Breast epithelium (tissue), 4 donors: ENCODE measurements at places on chromosomes 2 and 18. TPM values are rescaled to one million over a fixed set of nuclear protein-coding genes. Genes with fewer than 3 reads are reported as not detected.

FAM210A gene
- 10.5 TPM for total RNA-seq

MC2R gene
- total RNA-seq: not detected

GRCh38 chr2:160269803-160270570 lies 69.9 kb upstream of the ITGB6 start:
- H3K27ac ChIP-seq: peak overlapping the region; percentile 97
- no peaks in the 10 kb centered on the region for H3K27me3 ChIP-seq
- no peaks in the 10 kb centered on the region for H3K36me3 ChIP-seq
- peak overlapping the region; percentile 57 for H3K4me3 ChIP-seq

- no peak for DNase-seq
- H3K4me3 ChIP-seq: peak overlapping the region; percentile 100
- no peaks in the 10 kb centered on the region for H3K36me3 ChIP-seq
- H3K27me3 ChIP-seq: no peaks in the 10 kb centered on the region
Observed at GRCh38 chr2:27407798-27408491, 1.4 kb downstream of the PPM1G start.

DNA sequence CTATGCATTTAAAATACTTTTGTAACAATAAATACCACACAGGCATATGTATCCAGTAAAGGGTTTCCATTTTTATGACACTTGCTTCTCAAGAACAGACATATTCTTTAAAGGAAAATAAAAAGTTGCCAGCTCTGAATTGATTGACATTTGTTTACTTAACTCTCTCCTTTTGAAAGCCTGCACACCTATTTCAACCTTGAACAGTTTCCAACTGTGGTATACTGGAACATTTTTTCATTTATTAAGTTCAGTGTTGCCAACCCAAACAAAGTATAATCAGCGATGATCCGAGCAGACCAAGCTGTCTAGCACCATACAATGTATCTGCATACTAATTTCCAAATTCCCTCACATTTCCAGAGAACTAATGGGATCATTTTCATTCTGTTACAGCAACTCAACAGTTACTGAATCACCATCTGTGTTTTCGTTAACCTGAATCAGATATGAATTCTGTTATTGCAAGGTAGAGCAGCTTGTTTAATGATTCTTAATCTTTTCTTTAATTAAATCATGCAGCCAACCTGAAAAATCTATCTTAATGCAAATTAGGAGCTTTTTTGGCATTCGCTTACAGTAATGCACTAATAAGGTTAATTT lies 725.5 kb upstream of the ZEB2 start:
- no peak overlapping the region for H3K27ac ChIP-seq
- no peaks in the 10 kb centered on the region for H3K27me3 ChIP-seq
- no peaks in the 10 kb centered on the region for H3K36me3 ChIP-seq
- no peak overlapping the region for H3K4me3 ChIP-seq
- no peaks in the 10 kb centered on the region for H3K4me1 ChIP-seq

DNA sequence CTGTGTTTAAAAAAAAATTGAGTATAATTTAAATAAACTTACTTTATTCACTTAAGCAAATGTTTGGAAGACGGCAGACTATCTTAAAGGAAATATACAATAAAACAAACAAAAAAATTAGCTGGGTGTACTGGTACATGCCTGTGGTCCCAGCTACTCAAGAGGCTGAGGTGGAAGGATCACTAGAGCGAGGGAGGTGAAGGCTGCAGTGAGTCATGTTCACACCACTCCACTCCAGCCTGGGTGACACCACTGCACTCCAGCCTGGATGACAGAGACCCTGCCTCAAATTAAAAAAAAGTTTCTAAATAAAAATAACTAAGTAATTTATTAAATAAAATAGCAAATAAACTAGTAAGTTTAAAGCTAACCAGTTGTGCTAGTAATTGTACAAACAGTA lies 7.5 kb downstream of the PUM2 start:
- no peaks in the 10 kb centered on the region for H3K27me3 ChIP-seq
- H3K4me1 ChIP-seq: no peaks in the 10 kb centered on the region
- H3K27ac ChIP-seq: no peak overlapping the region
- no peak for DNase-seq

DNA sequence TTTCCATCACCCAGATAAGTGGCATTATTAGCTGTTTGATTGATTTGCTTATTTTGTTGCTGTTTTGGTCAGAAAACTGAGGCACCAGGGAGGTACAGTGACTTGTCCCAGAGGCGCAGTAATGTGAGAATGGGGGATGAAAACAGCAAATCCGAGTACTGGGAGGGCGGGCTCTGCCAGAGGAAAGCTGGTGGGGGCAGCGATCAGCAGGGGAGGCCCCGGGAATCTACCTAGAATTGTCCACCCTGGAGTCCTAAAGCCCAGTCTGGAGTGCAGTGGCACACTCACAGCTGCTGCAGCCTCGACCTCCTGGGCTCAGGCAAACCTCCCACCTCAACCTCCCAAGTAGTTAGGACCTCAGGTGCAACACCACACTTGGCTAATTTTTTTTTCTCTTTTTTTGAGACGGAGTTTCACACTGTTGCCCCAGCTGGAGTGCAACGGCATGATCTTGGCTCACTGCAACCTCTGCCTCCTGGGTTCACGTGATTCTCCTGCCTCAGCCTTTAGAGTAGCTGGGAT lies 17.0 kb upstream of the PTMA start:
- no peaks in the 10 kb centered on the region for H3K36me3 ChIP-seq
- H3K27ac ChIP-seq: no peak overlapping the region
- DNase-seq: no peak
- no peak overlapping the region for H3K4me3 ChIP-seq
- H3K4me1 ChIP-seq: no peaks in the 10 kb centered on the region

DNA sequence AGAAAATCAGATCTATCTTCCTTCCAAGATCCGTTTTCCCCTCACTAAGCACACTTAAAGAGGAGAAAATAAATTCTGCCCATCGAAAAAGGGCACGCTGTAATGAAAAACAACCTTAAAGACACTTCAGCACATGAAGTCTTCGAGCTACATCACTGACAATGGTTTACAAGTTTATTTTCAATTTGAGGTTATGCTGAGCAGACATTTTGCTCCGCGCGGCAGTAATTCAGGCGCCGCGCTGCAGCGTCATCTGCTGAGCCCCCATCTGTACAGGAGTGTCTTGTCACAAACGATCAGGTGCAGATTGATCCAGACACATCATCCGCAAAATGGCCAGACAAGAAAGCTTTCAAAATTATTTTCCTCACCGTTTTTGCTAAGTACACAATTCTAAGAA lies 341.7 kb downstream of the STK39 start:
- H3K36me3 ChIP-seq: no peaks in the 10 kb centered on the region
- no peaks in the 10 kb centered on the region for H3K27me3 ChIP-seq
- H3K4me1 ChIP-seq: no peaks in the 10 kb centered on the region
- H3K4me3 ChIP-seq: no peak overlapping the region
- no peak for DNase-seq

- DNase-seq: no peak
- H3K27ac ChIP-seq: no peak overlapping the region
- no peaks in the 10 kb centered on the region for H3K4me1 ChIP-seq
- H3K4me3 ChIP-seq: no peak overlapping the region
- H3K36me3 ChIP-seq: no peaks in the 10 kb centered on the region
Observed at GRCh38 chr2:100679211-100679610, 116.4 kb downstream of the PDCL3 start.

DNA sequence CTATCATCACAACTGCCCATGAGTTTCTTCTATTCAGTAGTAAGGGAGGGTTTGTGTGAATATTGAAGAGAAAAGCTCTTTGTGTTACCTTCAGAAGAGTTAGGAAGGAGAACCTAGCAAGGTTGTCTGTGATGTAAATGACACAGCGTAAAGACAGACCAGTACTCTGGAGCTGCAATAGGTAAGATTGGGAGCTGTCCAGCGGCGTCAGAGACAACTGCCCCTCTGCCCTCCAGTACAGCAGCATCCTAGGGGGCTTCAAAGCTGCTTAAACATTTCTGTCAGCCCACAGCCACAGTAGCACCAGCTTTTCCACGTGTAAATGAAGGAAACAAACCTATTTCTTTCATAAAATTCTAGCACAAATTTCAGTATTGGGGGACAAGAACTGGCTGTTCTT lies 34.5 kb downstream of the NYAP2 start:
- no peaks in the 10 kb centered on the region for H3K36me3 ChIP-seq
- H3K27ac ChIP-seq: no peak overlapping the region
- H3K4me3 ChIP-seq: no peak overlapping the region
- H3K27me3 ChIP-seq: no peaks in the 10 kb centered on the region
- DNase-seq: no peak
- H3K4me1 ChIP-seq: no peaks in the 10 kb centered on the region
